ENCODE measurements at places on chromosomes 5 and 9.

- DNase-seq: no peak
Measured at GRCh38 chr5:38393636-38394035, 135.3 kb downstream of the EGFLAM start.

DNA sequence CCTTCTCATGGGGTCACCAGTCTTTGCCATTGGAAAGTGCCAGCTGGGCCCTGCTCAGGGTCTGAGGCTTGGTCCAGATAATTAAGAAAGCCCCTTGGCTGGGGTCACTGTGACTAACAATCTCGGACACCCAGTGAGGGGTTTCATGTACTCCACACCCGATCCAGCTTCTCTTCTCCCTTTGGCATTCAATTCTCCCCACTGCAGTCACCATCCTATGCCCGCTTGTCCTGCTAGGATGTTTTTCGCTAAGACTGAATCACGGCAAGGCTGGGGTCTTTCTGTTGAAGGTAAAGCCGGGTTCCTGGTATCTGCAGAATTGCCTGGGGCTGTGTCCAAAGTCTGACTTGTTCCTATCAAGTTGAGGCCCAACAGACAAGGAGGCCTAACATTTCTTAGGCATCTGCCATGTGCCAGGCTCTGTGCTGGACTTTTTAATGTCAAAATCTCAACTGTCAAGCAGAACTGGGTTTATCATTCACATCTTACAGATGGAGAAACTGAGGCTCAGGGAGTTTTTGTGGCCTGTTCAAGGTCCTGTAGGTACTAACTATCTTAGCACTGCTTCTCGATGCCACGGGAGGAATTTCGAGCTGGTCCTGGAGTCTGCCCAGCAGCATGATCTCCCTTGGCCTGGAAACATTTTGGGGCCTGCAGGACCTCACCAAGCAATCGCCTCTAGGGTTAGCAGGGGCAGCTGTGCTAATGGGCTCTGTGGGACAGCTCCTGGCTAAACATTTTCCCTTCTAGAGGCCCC, 142.0 kb upstream of the ALDH1B1 start:
- no peak for DNase-seq

- DNase-seq: no peak
Measured at GRCh38 chr5:124729720-124730359, 16.6 kb downstream of the ZNF608 start.

GRCh38 chr5:143014017-143014651, 244.0 kb downstream of the ARHGAP26 start:
- DNase-seq: no peak

DNA sequence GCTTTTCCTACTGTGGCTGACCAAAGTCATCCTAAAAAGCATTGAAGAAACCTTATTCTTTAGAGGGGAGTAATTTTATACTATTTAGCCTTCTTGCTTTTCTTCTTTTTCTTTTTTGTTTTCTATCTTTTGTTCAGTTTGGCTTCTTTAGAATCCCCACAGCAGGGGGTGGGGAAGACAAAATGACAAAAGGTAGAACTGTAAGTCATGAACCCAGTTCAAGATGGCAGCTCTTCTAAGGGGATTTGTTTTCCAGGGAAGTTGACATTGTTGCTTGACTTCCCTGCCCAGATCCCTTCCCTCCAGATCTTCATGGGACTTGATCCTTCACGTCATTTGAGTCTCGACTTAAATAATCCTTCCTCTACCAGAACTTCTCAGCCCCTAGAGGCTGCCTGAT, 692.4 kb upstream of the DMAC1 start:
- no peak for DNase-seq

DNA sequence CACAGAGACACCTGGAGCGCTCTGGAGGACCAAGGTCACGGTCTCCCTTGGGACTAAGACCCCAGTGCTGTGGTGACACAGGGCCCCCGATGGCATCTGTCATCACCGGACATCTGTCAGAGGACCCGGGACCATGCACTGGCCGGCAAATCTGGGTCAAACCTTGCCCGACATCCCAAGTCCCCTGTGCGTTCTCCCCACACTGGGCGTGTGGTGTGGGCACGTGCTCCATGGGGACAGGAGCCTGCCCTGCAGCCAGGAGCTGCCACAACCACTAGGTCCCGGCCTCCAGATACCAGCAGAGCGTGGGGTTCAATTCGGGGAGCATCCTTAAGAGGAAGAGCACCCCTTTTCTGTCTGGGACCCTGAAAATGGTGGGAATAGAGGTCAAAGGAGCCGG, 3.5 kb downstream of the AGPAT2 start:
- DNase-seq: no peak

DNA sequence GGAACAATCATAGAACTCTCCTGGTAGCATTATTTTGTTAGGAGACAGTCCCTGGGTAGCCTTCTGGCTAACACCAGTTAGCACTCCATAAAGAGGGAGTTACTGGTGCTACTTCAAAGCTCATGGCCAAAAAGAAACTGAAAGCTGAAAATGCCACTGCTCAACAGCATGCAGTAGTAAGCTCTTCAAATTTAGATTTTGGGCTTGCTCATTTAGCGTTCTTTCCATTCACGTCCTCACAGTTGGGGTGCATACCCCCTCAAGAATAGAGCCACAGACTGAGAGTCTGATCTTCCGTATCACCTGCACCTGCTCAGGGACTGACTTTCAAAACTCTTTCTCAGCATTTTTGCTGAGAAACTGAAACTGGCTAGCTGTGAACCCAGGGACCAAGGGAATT, 24.7 kb downstream of the NTRK2 start:
- no peak for DNase-seq

Measured in effector memory CD4-positive, alpha-beta T cell (primary cell).